Cardiac fibroblast (primary cell): ENCODE measurements at places on chromosomes 5 and 9.

DNA sequence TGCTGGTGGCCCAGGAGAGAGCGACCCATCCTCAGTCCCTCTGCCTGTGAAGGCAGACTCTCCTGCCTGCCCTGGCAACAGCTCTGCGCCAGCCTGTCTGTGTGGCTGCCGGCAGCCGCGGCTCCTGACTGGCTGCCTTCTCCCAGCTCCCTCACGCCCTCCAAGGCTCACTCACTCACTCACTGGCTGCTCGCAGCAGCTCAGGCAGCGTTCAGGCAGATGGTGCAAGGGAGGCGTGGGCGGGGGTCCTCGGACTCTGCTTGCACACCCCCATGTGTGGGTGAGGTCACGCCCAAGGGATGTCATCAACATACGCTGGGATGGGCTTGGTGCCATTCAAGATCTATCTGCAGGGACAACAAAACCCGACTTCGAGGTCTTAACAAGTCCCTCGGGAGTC lies 66.7 kb downstream of the DAB2IP start:
- peak; percentile 51 for DNase-seq

- DNase-seq = no peak
Observed at GRCh38 chr5:132434416-132435286, 55.9 kb downstream of the IRF1 start.

- no peak for DNase-seq
Observed at GRCh38 chr5:32790411-32790951, 79.4 kb downstream of the NPR3 start.

- DNase-seq = peak; percentile 70
Observed at GRCh38 chr5:96734871-96735325, 72.7 kb downstream of the CAST start.

DNA sequence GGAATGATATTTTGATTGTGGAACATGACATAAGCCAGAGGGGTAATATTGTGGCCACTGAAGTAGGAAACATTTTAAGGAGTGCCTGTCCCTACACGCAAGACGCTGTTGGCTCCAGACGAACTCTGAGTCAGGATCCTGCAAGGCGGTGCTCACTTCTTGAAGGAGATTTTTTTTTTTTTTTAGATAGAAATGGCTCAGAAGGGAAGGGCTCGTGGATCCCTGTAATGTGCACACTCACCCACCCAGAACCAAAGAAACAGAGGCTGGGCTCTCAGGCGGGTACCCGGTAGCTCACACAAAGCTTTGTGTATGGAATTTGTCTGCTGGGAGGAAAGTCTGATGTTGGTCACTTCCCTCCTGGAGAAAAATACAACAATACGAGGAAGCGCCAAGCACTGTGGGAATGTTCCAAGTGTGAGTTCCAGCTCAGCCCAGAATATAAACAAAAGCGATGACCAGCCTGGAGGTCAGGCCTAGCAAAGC lies 25.7 kb downstream of the RAPGEF1 start:
- peak; percentile 94 for DNase-seq

DNA sequence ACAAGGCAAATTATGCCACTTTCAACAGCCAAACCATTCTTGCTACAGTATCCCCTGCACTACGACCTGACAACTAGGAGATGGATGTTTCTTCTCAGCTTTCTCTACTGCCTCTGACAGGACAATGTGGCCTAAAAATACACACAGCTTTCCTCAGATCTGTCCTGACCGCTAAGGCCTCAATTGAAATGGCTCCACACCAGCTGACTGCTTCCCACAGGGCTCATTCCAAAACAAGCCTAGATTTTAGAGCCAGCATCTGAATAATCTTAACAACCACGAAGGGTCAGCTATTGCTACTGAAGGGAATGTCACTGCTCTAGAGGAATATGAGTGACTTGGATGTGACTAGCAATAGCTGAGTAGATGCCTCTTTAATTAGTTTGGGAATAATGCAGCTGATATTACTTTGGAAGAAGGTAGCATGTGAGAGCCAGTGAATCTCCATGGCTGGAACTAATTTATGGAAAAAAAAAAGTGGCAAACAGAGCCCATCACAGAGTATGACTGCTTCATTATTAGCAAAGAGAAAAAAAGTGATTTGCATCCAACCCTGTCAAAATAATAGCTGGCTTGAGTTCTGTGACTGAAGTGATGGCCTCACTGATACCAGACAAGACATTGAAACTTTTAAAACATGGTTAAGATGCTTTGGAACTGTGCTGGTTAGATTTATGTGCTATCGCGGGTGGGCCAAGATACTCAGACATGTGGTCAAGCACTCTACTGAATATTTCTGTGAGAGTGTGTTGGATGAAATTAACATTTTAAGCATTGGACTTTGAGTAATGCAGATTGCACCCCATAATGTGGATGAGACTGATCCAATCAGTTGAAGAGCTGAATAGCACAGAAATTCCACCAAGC lies 450.2 kb downstream of the NR2F1-AS1 start:
- DNase-seq = no peak

DNA sequence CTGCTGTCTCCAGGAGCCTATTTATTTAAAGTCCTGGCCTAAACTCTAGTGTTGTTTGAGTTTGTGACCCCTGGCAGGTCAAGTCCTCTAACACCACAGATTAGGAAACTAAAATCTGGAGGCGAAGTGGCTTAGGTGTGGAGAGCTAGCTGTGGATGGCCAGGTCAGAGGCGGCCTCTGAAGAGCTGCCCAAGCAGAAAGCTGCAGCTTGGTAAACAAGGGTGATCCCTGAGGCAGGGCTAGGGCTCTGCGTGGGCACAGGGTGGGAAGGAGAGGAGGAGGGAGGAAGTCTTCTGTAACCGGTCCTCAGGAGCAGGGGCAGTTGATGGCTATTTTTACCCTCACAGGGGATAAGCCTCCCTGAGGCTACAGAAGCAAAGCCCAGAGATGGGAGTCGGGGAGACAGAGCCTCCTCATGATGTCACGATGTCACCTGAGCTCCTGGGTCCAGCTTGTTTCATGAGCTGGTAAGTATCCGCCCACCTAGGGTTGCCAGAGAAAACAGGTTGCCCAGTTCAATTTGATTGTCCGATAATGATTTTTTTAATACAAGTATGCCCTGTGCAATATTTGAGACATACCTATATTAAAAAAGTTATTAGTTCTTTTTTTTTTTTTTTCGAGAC lies 25.9 kb upstream of the BOD1 start:
- DNase-seq = no peak

DNA sequence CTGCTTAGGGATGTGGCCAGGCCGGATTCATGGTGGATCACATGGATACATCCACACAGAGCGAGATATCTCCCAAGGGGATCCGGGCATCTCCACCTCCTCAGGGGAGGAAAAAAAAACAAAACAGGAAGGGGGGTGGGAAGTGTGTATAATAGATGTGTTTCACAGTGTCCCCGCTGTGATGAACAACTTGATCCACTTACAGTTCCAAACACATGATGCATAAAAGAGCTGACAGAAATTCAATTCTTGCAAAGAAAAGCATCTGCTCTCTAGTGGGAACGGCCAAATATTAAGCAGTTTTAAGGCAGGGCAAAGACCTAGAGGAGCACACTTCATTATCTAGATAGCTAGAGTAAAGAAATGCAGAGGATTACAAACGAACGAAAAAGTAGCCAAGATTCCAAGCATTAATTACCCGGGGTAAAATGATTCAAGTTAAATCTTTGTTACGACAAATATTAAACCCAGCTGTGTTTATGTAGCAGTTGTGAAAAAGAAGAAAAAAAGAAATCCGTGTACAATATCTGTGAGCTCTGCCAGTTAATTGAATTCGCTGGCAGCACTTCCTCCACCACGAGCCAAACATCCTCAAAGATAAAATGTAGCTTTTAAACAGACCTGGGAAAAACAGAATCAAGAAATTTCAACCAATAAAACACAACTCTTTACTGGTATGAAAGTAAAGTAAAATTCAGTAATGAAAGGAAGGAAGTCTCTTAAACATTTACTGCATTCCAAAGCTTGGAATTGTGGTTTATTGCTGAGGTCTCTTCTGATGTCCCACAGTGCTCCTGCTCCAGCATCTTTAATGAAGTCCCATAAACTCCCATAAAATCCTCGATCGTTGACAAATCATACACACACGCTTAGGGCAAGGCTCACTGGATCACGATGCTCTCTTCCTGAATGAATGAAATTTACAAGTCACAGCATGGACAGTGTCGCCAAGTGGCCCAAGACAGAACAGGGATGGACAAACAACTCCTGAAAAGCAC lies 213.0 kb downstream of the CRB2 start:
- DNase-seq = peak; percentile 67

DNA sequence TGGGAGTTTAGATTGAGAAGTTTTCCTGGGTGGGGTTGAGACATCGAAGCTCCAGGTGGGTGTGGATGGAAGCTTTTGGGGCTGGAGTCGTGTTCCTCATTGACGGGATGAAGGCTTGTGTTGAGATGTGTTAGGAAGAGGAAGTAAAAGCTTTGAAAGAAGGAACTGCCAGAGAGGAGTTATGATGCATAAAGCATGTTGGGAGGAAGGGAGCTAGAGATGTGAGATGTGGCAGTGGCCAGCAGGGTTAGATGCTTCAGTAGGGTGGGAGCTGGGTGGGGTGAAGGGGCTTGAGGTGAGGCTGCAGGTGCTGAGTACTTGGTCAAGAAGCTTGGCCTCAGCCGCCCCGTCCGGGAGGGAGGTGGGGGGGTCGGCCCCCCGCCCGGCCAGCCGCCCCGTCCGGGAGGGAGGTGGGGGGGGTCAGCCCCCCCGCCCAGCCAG lies 56.7 kb downstream of the HSPA4 start:
- no peak for DNase-seq

DNA sequence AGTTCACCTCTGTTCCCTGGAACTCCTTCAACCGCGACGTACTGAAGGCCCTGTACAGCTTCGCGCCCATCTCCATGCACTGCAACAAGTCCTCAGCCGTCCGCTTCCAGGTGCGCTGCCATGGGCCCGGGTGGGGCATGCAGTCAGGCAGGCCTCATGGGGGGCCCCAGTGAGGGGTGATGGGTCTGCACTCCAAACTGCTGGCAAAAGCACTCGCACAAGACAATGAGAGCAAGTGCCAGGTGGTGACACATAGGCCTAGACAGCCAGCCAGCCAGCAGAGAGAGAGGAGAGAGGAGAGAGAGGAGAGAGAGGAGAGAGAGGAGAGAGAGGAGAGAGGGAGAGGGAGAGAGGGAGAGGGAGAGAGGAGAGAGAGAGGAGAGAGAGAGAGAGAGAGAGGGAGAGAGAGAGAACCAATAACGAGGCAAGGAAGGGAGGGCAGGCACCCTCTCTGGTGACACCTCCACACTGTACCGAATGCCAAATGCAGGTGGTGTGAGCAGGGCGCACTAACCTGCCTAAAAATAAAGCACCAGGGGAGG lies 21.0 kb downstream of the DBH start:
- peak; percentile 50 for DNase-seq

- no peak for DNase-seq
Observed at GRCh38 chr9:125652759-125653158, 54.2 kb downstream of the MAPKAP1 start.

DNA sequence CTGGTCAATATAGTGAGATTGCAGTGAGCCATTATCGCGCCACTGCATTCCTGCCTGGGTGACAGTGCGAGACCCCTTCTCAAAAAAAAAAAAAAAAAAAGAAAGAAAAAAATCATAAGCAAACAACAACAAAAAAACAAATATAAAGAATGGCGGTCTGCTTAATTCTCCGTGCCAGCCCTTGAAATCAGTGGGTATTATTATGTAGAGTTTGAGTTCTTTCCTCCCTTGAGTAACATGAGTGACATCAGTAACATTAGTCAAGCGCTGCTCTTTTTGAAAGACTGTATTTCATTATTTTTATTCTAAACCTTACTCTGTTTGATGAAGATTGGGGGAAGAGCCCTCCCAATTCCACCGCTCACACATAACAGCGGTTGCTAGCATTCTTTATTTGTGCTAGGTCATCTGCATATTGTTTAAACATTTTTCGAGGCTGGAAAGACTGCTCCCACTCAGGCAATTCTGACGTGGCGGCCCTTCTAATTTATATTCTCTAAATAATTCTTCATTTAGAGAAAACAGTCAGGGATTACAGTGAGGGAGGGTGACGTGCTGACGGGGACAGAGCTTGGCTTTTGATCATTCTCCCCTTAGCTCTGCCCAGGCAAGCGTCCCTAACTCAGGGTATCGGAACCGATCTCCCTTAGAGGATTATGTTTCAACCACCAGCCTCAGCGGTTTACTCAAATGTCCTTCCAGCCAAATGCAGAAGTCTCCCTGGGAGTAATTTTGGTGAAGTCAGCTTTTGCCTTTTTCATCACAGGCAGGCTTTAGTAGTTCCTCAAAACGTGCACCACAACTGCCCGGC lies 860 bp upstream of the MARCHF6 start:
- DNase-seq = no peak

DNA sequence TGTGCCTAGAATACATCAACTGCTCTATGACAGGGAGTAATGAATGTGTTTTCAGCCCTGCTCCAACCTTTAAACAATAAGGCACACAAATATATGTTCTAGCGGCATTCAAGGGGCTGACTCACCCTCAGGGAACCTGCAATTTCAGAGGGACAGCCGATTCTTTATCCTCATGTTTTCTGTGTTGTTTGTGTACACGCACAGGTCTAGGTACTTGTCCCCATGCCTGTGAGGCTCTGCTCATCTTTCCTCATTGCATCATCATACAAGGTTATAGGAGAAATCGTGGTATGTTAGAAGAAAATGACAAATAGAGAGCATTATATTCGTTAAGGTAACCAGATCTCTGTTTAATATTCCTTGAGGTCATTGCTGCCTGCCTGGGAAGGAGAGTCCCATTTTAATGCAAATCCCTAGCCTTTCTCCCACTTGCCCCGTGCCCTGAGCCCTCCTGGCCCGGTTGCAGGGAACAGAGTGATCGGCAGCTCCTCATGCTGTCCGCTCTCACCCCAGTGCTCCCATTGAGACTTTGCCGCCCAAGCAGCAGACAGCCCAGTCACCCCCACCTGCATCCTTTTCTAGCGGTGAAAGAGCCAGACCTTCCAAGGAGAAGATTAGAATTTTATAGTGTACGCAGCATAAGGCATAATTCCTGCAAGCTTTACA lies 14.6 kb downstream of the MAP1B start:
- no peak for DNase-seq

DNA sequence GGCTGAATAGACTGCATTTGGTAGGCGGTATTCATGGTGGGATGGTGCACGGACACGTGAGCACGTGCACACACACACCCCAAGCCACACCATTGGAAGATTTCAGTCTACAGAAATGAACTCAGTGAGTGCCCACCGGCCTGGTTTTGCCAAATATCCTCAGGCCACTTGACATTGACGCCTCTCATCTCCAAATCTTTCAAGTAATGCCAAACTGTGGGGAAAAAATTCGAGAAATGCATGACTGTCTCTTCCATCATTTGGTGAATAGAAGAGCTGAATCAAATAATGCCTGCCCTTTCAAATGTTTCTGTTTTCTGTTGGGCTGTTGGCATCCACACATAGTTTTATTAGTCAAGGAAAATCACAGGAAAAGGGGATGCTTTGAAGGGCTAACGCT lies 182.3 kb upstream of the EFNA5 start:
- DNase-seq = no peak

GRCh38 chr5:71836084-71836483 lies 117.0 kb downstream of the CARTPT start:
- DNase-seq = peak; percentile 8

- peak; percentile 79 for DNase-seq
Observed at GRCh38 chr5:72066705-72067107, 40.6 kb upstream of the MAP1B start.

GRCh38 chr9:8724284-8725018 lies 924.9 kb upstream of the DMAC1 start:
- DNase-seq = no peak

GRCh38 chr5:148860599-148860998 lies 34.2 kb downstream of the ADRB2 start:
- DNase-seq = no peak

GRCh38 chr9:127133739-127134167 lies 11.3 kb upstream of the ANGPTL2 start:
- peak; percentile 78 for DNase-seq

- DNase-seq = peak; percentile 23
Observed at GRCh38 chr9:94623253-94623652, 16.1 kb downstream of the FBP1 start.

- peak; percentile 87 for DNase-seq
Observed at GRCh38 chr5:125198270-125198974, 452.0 kb upstream of the ZNF608 start.
